ENCODE measurements at places on chromosomes 5 and 9. TPM values are rescaled to one million over a fixed set of nuclear protein-coding genes. Genes with fewer than 3 reads are reported as not detected.

PCDHGB6 gene
- total RNA-seq = 6.7 TPM

DNA sequence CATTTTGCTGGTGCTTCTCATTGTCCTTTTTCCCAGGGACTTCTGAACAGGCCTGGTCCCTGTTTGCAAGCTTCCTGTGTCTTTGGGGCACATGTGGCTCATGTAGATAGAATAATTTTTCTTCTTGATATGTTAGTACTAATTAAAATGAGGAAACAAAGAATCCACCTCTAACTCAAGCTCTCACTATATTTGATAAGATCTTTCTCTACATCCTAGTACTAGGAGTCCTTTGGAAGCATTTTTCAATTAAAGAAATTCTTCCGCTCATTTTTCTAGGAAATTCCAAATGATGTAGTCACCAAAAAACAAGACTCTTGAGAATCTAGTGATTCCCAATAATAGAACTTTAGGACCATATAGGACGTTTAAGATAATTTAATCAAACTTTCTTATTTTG is 165.3 kb downstream of the SEC61B start:
- DNase-seq = no peak

FOXD4L5 gene
- total RNA-seq = 0.14 TPM

TSSK1B gene
- not detected for total RNA-seq

GRCh38 chr9:124386201-124386600 is 29.0 kb downstream of the PSMB7 start:
- DNase-seq = no peak

NACC2 gene
- 73.5 TPM for total RNA-seq

DNA sequence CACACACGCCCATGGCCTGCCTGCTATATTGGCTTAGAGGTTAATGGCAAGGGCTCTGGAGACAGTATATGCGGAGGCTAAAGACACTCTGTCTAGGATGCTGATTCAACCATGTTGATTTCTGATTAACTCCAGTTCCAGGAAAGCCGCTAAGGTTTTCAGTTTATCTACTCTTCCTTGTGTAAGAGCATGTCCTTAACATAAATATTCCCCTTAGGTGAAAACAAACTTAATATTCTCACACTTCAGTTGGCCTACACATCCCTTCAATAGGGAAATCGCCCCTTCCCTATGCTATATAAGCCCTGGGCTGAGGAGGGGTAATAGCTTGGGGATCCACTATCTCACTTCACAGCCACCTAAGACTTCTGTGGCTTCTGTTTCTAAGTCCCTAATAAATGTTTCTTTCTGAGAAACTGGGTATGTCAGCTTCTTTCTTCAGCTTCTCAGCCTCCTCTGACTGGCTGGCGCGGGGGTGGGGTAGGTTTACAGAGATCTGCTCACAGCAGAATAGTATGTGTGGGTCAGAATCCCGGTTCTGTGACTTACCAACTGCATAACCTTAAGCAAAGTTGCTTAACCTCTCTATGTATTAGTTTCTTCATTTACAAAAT is 4.3 kb upstream of the GPX3 start:
- DNase-seq = peak; percentile 46

DNA sequence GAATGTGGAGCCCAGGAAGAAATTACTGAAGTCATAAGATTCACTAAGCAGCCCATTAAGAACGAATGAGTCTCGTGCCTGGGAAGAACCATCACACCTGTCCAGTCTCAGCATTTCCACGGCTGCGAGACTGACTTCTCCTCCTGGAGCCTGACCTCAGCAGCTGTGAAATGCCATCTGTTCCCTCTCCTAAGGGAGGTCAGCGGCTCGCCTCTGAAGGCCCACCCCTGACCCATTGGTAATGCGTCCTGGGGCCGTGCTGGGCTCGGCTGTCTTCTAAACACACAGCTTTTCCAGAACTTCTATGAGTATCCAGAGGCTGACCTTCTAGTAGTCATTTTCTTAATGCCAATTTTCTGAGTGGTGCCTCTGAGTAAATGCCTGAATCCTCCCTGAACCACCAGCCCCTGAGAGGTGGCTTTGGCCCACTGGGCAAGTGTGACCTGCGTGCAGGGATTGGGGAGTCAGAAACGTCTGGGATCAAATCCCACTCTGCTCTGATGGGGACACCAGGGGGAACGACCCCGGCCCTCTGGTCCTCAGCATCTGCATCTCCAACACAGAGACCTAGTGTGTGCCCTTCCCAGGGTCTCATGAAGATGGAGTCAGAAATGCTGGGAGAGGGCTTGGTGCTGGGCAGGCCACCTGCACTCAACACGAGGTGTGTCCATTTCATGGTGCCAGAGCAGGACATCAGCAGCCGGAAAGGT is 5.7 kb downstream of the SLC6A3 start:
- no peak for DNase-seq

GRCh38 chr5:111251921-111252320 is 27.7 kb downstream of the CAMK4 start:
- DNase-seq = no peak

CYSRT1 gene
- total RNA-seq = 0.32 TPM

GRCh38 chr5:177440990-177441780 is 5.4 kb upstream of the PRR7 start:
- DNase-seq = peak; percentile 66

- no peak for DNase-seq
These were observed 4.2 kb downstream of the NINJ1 start for GRCh38 chr9:93129691-93130500.

Measured in posterior vena cava (tissue), 2 donors.